ENCODE measurements at places on chromosomes 1 and 21.

DNA sequence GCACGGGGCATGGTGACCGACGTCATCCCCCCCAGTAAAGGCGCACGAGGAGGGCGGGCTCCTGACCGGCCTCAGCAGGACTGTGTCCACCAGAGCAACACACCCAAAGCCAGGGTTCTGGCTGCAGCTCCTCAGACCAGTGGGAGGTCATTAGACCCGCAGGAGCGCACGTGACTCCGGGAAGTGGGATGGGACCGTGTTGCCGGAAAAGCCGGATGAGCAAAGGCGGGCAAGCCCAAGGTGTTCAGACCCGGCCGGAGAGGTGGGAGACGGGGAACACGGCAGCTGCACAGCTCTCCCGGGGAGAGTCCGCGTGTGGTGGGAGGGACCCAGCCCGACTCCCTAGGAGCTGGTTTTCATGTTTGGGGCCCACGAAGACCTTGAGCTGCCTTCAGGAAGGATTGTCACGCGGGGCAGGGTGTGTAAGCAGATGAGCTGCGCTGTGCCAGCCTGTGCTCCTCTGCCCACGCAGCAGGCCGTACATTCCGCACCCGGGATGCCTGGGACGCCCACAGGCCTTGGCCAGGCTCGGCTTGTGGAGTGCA lies 20.6 kb upstream of the TRAPPC10 start:
- no peak for DNase-seq

DNA sequence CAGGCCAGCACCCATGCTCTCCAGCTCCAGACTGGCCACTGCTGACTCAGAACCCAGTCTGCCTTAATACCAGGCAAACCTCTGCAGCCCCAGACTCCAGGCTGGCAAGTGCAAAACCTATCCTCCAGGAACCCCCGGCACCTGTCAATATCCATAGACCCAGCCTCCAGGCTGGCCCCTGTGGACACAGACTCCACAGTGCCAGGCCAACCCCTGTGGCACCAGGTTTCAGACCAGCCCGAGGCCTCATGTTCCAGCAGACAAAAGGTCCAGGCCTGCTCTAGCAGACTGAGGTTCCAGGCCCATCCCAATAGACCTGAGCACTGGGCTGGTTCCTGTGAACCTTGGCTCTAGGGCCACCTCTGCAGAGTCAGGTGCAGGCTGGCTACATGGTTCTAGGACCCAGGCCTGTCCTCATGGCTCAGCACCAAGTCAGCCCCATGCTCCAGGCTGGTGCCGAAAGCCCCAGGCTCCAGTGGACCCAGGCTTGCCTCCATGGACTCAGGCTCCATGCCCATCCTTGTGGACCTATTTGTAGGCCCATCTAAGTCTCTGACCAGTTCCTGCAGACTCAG lies 118.2 kb downstream of the WDR3 start:
- DNase-seq: no peak

DNA sequence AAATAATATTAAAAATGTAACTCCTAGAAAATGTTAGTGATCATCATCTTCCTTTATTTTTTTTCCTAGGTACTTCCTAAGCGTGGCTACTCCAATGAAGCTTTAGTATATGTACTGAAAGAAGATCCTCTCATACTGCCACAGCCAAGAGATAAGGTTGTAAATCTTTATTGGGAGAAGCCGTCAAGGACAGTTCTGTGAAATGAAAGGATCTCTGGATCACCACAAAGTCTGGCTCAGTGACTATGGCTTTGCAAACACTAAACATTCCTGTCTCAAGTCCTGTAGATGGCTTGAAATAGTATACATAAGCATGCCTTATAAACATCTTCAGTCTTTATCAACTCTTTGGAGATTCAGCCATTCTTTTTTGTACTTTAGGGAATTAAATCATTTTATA lies 61.2 kb upstream of the DPH5 start:
- no peak for DNase-seq

- DNase-seq: no peak
Measured at GRCh38 chr1:205434738-205435137, 12.9 kb upstream of the LEMD1 start.

DNA sequence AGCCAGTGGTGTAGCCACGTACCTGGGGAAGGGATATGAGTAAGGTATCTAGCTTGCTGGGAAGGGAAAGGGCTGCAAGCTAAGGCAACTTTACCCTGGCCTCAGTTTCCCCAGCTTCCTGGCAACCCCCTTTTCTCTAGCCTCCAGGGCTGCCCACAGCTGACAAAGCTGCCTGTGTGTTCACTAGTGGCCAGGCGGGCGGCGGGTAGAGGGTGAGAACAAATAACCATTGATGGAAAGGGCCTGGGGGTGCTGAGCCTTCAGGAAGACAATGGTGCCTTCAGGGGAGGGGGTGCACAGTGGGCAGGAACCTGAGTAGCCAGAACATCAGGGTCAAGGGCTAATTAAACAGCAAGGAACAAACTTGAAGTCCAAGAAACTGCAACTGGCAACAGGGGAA lies 6.1 kb downstream of the CERS2 start:
- DNase-seq: no peak

- no peak for DNase-seq
Measured at GRCh38 chr1:203278885-203279406, 26.4 kb upstream of the BTG2 start.

DNA sequence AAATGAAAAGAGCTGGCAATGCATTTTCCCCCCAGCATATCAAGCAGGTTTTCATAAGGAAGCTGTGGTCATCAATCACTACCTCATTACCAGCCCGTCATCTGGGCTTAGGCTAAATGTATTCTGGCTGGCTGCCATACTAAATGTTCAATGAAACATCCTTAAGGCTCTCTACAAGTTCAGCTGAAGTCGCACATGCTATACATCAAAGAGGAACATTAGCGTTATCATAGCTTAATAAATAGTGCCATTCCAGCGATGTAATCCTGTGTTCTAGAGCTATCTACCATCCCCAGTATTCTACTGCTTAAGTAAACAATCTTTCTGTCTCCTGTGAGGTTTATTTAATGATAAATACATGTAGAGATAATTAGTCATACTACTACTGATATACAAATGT lies 288.8 kb downstream of the DPYD start:
- peak; percentile 7 for DNase-seq

DNA sequence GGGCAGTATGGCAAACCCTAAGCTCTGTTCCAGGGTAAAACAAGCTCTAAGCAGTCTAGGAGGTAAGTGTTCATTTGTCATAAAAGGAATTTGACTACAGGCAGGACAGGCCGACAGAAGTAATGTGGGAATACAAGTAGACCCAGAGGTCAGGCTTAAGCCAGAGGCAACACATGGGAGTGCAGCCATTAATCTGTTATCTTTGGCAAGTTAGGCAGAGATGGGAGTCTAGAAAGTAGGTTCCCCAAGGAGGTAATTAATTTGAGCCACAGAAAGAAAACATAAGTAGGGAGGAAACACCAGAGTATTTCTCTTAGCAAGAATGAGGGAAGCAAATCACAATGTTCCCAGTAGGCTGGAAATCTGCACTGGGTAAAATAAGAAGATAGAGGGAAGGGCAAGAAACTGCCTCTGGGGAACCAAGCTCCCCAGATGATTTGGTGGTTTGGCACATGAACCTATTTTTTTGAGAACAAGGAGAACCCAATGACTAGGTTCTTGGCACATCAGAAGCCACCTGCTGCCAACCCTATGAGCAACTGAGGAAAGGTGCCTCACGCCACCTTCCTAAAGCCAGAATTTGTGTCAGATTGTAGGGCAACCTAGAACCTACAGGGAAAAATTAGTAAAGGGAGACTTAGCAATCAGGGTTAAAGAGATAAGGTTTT lies 636.4 kb upstream of the PLXNA2 start:
- no peak for DNase-seq

- DNase-seq: no peak
Measured at GRCh38 chr1:201766131-201766866, 62.7 kb upstream of the IPO9 start.

- no peak for DNase-seq
Measured at GRCh38 chr1:25206201-25206600, 26.1 kb downstream of the SYF2 start.

GRCh38 chr1:3208819-3209200 lies 139.8 kb downstream of the PRDM16 start:
- no peak for DNase-seq

GRCh38 chr1:204493145-204493983 lies 1.2 kb downstream of the PIK3C2B start:
- no peak for DNase-seq

GRCh38 chr1:162381383-162381782 lies at the start of gene C1orf226:
Gene C1orf226, plus strand, starts transcription at chr1:162381728. Its CDS starts 174 bp downstream, at chr1:162381902.
- no peak for DNase-seq

DNA sequence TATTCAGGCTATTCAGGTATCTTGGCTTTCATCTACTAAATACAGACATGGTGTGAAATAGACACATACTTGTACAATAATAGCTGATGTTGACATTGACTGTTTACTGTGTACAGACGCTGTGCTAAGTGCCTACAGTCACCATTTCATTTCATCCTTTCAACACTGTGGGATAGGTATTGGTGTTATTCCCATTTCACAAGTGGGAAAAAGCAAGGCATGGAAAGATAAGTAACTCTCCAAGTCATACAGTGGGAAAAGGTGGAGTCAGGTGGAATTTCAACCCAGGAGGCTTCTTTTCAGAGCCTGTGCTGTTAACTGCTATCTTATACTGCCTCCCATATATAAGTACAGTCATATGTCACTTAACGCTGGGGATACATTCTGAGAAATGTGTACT lies 49.6 kb upstream of the ATP1A1 start:
- no peak for DNase-seq

- no peak for DNase-seq
Measured at GRCh38 chr1:145960468-145961108, 2.8 kb upstream of the LIX1L start.

GRCh38 chr1:187655104-187655503 lies 826.4 kb downstream of the PLA2G4A start:
- DNase-seq: no peak

- no peak for DNase-seq
Measured at GRCh38 chr1:71649608-71650007, 568.8 kb upstream of the ZRANB2 start.

DNA sequence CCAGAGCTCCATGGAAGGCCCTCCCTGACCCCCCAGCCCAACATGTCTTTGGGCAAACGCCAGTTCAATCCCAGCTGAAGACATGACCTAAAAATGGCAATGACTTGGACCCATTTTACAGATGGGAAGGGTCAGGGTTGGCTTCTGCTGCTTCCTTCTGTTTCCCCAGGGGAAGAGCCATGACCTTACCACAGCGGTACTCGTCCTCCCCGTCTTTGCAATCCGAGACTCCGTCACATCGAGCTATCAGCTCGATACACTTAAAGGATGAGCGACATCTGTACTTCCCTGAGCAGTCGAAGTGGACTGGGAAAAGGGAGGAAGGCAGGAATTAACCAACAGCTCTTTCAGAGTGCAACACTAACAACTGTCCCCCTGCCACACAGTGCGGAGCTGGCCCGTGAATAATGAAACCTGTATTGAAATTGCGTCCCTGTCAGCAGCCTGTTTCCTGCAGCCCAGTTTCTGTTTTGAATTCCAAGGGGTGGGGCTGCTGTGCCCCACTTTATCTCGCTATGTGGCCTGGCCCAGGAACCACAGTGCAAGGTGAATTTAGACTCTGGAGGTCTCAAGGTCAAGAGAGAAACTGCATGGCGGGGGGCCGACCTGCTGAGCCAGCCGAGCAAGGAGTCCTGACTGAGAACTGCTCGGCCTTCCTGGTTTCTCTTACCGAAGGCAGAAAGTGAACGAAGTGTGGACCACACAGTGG lies 7.0 kb downstream of the TMPRSS3 start:
- DNase-seq: no peak

- peak; percentile 58 for DNase-seq
Measured at GRCh38 chr1:7948960-7949359, 8.3 kb upstream of the TNFRSF9 start.

GRCh38 chr1:93671099-93671621 lies 10.5 kb downstream of the BCAR3 start:
- no peak for DNase-seq

- DNase-seq: no peak
Measured at GRCh38 chr21:45880097-45881068, 101.2 kb upstream of the COL6A1 start.

DNA sequence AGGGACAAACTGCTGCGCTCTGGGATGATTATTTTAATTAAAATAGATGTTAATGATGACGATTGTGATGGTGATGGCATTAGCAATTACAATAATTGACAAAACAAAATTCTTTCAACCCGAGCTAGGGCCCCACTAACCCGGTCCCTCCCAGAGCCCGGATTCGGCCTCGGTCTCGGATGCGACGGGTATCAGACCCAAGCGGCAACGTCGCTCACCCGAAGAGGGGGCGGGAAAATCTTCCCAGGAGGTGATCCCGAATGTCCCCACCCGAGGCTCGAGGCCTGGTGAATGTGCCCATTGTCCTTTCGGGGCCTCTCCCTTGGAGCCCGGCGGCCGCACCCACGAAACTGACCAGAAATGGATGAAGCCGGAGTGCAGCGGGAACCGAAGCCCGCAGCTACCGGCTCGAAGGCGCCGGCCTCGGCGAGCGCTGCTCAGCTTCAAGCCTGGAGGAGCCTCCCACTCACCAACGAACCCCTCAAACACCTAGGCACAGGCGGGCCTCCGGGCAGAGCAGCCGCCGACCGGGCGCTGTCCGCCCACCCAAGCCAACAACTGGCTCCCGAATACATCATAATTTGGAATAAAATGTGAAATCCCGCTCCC lies 1.2 kb downstream of the TAL1 start:
- no peak for DNase-seq

DNA sequence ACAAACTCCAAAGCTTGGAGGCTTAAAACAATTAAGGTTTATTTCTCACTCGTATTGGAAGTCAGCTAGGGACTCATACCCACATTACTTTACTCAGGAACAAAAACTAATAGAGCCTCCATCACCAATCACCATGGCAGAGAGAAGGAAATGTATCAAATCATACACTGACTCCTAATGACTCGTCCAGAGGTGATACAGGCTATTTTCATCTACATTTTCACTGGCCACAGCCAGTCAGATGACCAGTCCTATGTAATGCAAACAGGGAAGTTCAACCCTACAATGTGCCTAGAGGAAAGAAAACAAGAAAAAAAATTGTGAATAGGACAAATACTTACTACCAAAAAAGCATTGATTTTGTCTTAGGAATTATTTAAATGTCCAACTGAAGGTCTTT lies 110.3 kb downstream of the SEC16B start:
- no peak for DNase-seq

- DNase-seq: no peak
Measured at GRCh38 chr1:20928146-20928545, 141.0 kb upstream of the HP1BP3 start.

- DNase-seq: no peak
Measured at GRCh38 chr1:107309962-107310361, 169.1 kb downstream of the NTNG1 start.

DNA sequence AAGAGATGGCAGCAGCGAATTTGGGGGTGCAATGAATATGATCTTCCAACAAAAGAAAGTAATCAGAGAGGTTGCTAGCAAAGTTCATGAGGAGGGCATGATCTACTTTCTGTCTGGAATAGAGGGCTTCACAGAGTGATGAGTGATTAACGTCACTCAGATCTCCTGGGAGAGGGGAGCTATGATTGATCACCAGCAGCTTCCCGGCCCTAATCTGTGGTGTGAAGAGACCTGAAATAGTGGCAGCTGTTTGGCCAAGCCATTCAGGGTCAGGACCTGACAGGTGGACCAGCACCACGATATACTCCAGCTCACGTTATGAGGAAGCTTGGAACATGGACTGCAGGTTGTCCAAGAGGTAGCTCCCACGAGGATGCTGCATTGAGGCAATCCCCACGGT lies 19.9 kb upstream of the TMEM183A start:
- DNase-seq: no peak

- DNase-seq: no peak
Measured at GRCh38 chr1:243646841-243647240, 203.2 kb downstream of the AKT3 start.

Measured in AG04450 (cell line).